ENCODE measurements at places on chromosomes 6 and 20.

- no peak for DNase-seq
Measured at GRCh38 chr6:74066168-74066871, 370.3 kb downstream of the CD109 start.

DNA sequence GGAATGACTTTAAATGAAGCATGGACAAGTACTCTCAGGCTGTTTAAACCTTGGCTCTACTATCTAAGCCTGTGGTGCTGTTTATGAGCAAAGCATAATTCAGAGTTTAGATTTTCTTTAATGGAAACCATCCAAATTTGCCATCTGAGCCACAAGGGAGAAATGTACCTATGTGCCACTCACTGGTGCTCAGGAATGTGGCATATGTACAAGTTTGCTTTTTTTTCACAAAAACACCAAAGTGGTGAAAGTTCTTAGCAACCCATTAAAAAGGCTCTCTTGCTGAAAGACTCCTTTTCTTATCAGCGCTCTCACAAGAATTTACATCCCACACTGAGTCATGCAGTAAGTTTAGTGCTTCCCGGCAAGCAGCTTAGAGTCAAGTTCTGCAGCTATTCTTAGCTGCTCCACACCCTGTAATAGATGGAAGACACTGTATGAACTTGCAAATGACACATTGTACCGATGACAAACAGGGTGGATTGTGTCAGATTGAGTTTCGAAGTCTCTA lies 57.3 kb upstream of the MLIP start:
- DNase-seq, result no peak

- no peak for DNase-seq
Measured at GRCh38 chr6:148221196-148221979, 121.2 kb upstream of the SASH1 start.

DNA sequence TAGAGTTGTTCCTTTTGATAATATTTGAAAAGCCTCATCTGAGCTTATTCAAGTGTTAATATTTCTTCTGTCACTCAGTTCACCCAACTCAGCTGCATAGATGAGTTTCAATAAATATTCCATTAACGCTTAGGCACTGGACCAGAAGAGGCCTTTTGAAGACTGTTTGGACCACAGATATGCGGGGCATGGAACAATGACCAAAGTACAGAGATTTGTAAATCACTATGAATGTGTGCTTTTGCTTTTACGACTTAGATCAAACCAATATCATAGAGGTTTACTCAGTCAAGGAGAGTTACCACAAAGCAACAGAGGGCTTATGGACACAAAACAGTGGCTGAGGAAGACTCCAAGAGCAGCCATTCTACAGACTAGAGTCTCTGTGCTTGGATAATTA lies 99.9 kb downstream of the RTN4IP1 start:
- DNase-seq, result no peak

DNA sequence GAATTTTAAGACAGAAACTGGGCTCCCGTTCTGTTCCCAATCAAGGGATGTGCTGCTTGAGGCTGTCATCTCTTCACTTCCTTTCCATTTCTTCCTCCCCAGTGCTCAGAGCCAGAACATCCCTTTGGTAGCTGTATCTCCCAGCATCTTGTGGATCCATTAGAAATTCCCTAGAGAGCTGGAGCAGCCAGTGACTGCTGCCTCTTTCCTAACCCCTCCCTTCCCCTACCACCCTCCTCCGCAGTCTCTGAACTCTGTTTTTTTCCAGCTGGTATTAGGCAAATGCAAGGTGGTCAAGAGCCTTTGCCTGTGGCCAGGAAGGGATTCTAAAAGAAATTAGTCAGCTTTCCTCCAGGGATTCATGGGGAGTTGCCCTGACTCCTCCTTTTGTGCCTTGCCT lies 208.0 kb downstream of the EYA2 start:
- no peak for DNase-seq

- no peak for DNase-seq
Measured at GRCh38 chr20:51029963-51030920, 7.3 kb upstream of the KCNG1 start.

DNA sequence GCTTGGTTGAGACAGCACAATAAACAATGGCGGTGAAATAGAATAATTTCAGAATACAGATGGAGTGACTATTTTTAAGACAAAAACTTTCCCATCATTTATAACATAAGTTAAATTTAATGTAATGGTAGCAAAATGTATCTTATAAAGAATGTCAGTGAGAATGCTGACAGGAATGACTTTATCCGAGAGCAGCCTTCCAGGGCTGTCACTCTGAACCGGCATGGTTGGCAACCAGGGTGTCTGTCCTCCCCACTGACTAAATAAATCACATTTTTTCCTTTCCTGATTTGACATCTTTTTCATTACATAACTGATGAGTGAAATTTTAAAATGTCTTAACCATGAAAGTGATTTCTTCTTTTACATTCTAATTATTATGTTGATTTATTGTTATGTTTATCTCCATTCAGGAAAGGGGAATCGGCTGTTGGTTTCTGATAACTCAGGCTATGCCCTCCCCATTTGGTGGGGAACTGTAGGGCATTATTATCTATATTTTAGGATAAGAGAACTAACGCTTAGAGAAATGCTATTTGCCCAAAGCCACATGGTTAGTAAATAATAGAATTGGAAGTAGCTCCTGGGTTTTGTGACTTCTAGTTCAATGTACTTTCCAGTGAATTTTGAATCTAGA lies 109.2 kb upstream of the OGFRL1 start:
- no peak for DNase-seq

- DNase-seq, result no peak
Measured at GRCh38 chr6:85490516-85491248, 40.8 kb downstream of the NT5E start.

DNA sequence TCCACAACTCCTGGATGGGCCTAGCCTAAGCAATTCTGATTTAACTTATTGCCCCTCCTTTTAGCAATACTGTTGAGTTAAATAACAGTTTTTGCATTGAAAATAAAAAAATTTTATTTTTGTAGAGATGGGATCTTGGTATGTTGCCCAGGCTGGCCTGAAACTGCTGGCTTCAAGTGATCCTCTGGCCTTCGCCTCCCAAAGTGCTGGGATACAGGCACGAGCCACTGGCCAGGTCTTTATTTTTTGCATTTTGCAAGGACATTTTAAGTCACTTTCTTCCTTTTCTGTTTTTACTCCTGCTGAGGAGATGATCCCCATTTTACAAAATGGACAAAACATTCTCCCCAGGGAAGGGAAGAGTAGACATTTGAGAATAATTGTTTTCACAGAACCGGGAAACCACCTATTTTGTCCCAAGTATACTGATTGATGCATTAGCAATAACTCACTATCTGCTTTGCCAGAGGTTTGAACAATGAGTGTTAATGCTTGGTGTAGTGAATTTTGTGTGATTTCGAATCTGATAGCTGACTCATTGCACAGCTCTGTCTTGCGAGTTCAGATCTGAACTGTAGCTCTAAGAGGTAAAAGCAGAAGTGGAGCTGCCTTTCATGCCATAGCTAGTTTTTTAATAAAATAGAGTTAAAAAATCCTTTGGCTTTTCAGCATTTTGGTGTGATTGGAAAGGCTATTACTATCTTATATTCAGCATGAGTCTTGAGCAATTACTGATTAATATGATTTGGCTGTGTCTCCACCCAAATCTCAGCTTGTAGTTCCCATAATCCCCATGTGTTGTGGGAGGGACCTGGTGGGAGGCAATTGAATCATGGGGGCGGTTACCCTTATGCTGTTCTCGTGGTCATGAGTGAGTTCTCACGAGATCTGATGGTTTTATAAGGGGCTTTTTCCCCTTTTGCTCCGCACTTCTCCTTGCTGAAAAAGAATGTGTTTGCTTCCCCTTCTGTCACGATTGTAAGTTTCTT lies 20.9 kb downstream of the IGF2R start:
- no peak for DNase-seq

- DNase-seq, result no peak
Measured at GRCh38 chr6:130913120-130913519, 85.9 kb downstream of the SMLR1 start.

- DNase-seq, result no peak
Measured at GRCh38 chr6:94036024-94036423, 616.7 kb upstream of the EPHA7 start.

DNA sequence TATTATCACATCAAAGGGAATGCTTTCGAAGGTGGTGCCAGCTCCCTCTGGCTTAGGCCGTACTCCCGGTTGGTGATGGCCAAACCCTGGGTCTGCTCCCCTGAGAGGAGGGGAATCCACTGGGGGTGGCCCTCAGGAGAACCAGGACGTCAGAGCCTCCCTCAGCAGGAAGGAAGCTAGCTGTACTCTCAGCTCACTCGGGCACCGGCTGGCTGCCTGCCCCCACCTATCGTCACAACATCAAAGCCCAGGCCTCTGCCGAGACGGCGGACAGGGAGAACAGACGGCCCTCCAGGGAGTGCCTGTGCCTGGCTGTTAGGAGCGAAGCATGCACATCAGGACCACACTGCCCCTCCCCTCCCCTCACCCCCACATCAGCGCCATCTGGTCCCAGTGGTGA lies 9.2 kb upstream of the PGC start:
- DNase-seq, result no peak

DNA sequence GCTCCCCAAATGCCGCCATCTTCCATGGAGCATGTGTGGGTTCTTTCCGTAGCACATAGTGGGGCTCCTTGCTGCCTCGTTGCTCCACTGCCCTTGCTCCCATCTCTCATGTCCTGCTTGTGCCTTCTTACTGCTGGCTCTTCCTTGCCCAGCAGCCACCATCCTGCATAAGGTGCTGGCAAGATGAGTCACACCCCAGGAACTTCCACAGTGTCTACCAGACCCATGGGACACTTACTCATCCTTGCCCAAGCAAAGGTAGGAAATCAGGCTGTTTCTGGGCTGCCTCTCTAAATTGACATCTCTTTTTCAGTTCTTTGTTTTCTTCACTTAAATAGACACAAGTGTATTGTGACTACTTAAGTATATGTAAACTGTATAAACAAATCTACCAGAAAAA lies 39.4 kb upstream of the RGS17 start:
- DNase-seq, result no peak

GRCh38 chr6:110786696-110787095 lies 28.6 kb downstream of the CDK19 start:
- no peak for DNase-seq

- DNase-seq, result no peak
Measured at GRCh38 chr20:47927385-47927851, 142.1 kb upstream of the SULF2 start.

DNA sequence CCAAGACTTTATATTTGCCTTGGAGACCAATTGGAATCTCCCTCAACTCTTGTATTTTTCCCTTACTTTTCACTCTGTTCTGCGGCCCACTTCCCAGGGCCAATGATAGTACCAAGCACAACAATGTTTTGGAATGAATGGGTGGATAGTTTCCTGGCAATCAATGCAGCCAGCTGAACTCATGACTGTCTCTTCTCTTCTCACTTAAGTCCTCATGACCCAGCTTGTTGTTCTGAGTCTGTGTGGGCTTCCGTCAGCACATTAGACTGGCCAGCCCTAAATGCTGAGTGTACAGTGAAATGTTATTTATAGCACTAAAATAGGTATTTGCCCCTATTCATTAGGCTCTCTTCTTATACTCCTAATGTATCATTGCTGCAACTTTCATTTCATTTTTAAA lies 5.6 kb upstream of the MBOAT1 start:
- no peak for DNase-seq

GRCh38 chr6:3108746-3109414 lies 9.6 kb upstream of the BPHL start:
- DNase-seq, result no peak

DNA sequence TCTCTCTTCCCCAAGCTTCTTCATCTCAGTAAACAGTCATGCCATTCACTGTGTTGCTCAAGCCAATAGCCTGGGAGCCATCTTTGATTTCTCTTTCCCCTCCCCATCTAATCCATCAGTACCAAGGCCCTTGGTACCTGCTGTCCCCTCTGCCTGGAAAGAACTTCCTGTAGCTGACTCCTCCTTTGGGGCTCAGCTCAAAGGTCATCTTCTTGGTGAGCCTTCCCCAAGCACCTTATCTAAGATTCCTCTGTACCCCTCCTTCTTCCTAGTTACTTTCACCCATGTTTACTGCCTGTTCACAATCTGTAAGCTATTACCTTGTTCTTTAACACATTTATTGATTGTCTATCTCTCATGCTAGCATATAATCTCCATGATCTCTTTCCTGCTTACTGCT lies 3.5 kb downstream of the AARS2 start:
- DNase-seq, result no peak

- no peak for DNase-seq
Measured at GRCh38 chr20:33883164-33883563, 72.0 kb downstream of the CHMP4B start.

DNA sequence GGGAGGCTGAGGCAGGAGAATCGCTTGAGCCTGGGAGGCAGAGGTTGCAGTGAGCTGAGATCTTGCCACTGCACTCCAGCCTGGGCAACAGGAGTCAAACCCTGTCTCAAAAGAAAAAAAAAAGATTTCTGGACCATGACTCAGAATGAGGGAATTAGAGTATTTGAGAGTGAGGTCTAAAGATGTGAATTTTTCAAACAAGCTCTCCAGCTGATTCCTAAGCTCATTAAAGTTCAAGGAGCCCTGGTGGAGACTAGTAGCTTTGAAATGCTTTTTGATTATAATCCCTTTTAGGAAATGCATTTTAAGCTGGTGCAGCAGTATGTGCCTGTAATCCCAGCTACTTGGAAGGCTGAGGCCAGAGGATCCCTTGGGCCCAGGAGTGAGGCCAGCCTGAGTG lies 21.8 kb upstream of the SRF start:
- DNase-seq, result no peak

- DNase-seq, result no peak
Measured at GRCh38 chr6:85460921-85461797, 11.3 kb downstream of the NT5E start.

- no peak for DNase-seq
Measured at GRCh38 chr20:51620432-51620831, 77.9 kb upstream of the NFATC2 start.

GRCh38 chr6:85580878-85581267 lies 12.8 kb downstream of the SNX14 start:
- no peak for DNase-seq

GRCh38 chr6:155710704-155711103 lies 255.1 kb upstream of the NOX3 start:
- no peak for DNase-seq

DNA sequence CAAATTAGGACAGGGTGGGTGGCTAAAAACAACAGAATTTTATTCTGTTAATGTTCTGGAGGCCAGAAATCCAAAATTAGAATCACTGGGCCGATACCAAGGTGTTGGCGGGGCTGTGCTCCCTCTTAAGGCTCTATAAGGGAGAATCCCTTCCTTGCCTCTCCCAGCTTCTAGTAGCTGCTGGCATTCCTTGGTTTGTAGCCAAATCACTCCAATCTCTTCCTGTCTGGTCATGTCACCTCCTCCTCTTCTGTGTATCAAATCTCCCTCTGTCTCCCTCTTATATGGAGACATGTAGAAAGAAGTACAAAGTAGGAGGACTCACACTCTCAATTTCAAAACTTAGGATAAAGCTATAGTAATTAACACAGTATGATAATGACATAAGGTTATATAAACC lies 102.9 kb upstream of the SIRPA start:
- no peak for DNase-seq
